Skeletal muscle cell (primary cell): ENCODE measurements at places on chromosomes 5 and 9.

- no peak for DNase-seq
Measured at GRCh38 chr5:120164986-120165385, 299.1 kb upstream of the PRR16 start.

GRCh38 chr5:657570-657969 lies 35.6 kb downstream of the TPPP start:
- peak; percentile 64 for DNase-seq

DNA sequence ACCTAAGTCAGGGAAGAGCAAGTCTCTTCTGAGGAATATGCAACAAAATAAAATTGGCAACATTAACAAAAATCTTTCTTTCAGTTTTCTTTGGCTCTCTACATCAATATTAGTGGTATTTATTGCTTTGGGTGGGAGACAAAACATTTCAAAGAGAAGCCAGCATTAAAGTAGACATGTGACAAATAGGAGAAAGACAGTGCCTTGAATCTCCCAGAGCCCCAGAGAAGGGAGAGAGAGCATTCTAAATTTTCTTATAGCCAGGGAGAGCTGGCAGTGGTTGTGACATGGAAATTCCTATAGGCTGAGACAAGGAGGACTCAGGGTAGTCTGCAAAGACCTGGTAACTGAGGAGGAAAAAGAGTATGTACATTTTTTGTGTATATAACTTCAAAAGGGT lies 79.4 kb upstream of the NREP start:
- no peak for DNase-seq

- no peak for DNase-seq
Measured at GRCh38 chr5:9951865-9952516, 297.7 kb downstream of the ATPSCKMT start.

DNA sequence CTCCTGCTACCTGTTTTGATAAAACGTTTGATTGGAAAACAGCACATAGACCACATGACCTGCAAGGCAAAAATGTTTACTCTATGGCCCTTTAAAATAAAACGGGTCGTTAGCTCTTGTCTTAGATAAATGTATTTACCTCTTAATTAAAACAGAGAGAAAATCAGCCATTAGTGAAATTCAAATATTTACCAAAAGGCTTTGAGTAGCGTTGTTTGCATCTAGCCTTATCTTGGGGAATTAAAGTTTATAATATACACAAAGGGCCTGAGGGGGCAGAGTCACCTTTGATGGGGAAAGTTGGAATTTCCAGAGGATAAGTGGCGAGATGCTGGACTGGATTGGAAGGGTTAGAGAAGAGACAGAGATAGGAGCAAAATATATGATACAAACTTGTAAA lies 111.3 kb downstream of the FBXO4 start:
- no peak for DNase-seq

DNA sequence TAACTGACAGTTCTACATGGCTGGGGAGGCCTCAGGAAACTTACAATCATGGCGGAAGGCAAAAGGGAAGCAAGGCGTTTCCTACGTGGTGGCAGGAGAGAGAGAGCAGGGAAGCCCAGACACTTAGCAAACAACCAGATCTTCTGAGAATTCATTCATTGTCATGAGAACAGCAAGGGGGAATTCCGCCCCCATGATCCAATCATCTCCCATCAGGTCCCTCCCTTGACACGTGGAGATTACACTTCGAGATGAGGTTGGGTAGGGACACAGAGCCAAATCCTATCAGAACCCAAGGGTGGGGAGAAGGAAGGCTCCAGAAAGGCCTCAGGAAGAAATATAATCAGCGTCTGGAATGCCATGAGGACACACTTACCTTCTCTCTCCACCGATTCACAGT lies 34.3 kb downstream of the KIF4B start:
- DNase-seq = no peak

DNA sequence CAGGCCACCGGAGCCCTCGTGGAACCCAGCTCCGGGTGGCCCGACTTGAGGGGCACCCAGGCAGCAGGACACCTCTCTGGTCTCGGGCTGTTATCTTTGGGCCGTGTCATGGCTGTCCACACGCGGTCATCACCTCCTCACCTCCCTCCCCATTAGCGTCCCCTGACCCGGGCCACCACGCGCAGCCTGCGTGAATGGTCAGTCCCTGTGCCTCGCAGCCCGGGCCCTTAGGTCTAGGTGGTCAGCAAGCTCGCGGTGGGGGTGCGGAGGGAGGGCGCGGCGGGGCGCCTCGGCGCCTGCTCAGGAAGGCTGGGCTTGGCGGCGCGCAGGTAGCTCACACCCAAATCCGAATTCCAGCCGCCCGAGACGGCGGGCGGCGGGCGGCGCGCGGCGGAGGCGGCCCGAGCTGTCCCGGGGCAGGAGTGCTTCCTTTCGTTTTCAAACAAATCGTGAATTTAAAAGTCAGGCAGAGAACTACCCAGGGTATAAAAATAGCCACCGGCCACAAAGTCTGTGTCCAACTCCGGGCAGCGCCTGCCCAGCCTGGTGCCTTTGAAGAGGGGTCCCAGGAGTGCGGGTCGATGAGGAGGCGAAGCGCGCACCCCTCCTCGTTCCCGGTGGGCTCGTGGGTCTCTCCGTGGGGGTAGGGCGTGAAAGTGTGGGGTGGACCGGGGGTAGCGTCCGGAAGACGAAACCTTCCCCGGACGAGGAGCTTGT lies 1.0 kb upstream of the RXRA start:
- DNase-seq = no peak

DNA sequence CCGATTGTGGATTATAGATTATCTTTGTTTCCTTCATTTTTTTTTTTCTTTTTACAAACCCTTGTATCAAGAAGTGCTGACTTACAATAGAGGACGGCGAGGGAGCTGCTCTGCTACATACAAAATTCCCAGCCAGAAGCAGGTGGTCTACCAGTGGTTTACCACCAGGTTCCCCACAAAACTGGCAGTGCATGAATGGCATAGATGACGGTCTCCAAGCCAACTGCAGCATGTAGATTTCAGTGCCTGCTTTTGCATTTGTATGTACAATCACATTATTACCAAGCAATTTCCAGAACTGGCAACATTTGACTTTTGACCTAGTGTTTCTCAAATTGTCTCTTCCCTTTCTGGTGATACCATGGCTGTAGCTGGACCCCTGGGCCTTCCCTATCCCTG lies 84.0 kb downstream of the ACER2 start:
- no peak for DNase-seq

DNA sequence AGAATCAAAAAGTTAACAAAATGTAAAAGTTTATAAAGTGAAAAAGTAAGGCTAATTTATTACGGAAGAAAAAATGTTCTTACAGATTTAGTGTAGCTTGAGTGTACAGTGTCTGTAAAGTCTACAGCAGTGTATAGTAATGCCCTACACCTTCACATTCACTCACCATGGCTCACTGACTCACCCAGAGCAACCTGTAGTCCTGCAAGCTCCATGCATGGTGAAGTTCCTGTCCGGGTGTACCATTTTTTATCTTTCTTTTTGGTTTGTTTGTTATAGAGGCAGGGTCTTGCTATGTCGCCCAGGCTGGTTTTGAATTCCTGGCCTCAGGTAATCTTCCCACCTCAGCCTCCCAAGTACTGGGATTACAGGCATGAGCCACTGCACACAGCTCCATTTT lies 93.6 kb downstream of the MED27 start:
- no peak for DNase-seq

DNA sequence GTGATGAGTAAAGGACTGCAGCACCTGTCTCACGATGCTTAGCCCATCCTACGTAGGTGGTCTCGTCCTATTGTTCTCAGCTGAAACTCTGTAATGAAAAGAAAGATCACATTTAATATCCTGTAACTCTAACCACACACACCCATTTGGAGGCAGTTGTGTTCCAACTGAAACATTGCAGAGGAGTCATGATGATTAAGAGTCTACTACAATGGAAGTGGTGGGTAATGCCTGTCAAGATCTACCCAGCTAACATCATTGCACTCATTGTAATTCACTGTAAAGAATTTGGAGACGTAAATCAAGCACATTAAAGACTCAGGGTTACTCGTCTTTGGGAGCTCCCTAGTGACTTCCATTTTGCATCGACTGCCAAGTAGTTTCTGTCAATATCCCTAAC lies 106.0 kb upstream of the PTPN3 start:
- DNase-seq = no peak

DNA sequence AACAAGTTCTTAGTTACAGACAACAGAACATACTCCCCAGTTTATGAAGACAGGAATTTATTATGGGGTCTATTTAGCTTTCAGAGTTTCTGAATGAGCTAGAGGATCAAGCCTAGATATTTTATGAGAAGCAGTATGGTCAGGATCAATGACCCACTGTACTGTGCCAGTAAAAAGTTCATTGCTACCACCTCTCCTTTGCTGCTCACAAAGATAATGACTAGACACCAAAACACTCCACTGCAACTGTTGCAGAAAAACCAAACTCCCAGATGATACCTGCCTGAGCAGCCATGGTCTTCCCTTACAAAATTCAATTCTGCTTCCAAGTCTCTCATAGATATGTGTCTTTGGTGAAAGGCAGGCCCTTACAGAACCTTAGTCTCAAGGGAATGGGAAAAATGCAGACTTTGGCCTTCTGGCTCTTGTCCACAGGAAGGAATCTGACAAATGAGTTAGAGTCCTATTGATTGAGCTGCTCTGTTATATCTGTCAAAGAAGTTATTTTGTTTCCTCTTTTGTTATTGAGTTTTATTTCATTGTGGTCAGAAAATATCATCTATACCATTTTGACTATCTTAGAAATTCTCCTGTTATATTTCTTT lies 74.7 kb upstream of the RASGRF2 start:
- no peak for DNase-seq

DNA sequence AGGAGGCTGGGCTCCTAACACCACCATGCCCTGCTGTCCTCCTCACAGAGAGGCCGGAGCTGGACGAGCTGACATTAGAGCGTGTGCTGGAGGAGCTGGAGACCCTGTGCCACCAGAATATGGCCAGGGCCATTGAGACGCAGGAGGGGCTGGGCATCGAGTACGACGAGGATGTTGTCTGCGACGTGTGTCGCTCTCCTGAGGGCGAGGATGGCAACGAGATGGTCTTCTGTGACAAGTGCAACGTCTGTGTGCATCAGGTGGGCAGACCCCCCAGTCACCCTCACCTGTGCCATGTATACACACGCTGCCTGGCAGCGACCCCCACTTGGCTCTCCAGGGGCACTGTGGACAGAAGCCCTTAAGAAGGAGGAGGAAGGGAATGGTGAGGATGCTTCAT lies 35.2 kb downstream of the JADE2 start:
- no peak for DNase-seq

DNA sequence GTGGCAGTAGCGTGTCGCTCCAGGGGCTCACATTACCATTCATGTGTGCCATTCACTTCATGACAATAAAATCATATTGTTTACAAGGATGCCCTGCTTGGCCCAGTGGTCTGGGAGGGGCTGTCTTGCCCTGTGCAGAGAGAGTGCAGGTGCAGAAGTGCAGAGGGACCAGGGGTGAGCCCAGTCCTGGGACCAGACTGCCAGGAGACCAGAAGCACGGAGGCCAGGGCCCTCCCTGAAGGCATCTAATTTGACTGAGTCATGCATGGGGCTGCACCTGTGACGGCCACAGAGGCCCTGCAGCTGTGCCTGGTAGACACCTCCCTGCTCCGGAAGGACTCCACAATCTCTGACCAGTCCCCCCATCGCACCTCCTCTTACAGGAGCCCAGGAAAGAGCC lies 164.4 kb upstream of the FOXD4L5 start:
- DNase-seq = no peak

- DNase-seq = no peak
Measured at GRCh38 chr9:9275601-9276000, 1337.2 kb downstream of the PTPRD start.

- no peak for DNase-seq
Measured at GRCh38 chr9:76891874-76892273, 14.0 kb downstream of the PRUNE2 start.

DNA sequence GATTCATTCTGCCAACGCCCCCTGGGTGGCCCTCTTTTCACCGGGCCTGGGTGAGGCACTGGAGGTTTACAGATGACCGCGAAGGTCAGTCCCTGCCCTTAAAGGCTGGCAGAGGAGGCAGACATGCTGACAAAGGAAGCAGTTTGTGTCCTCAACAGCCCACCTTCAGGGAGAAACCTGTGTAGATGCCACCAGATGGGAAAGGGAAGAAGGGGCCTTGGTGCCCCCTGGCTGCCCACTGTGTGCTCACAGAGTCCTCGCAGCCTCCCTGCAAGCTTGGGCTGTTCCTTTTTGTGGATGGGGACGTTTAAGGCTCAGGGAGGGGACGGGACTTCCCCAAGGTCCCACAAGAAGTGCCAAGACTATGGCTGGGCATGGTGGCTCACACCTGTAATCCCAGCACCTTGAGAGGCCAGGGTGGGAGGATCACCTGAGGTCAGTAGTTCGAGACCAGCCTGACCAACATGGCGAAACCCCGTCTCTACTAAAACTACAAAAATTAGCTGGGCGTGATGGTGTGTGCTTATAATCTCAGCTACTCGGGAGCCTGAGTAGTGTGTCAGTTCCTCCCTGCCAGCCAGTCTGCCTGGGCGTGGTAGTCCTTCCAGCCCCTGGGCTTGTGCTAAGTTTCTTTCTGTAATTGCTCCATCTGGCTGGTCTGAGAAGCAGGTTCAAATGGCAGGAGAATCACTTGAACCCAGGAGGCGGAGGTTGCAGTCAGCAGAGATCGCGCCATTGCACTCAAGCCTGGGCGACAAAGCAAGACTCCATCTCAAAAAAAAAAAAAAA lies 36.2 kb downstream of the NEK6 start:
- DNase-seq = no peak

GRCh38 chr9:112378328-112379176 lies 1.4 kb upstream of the HSDL2 start:
- DNase-seq = no peak

DNA sequence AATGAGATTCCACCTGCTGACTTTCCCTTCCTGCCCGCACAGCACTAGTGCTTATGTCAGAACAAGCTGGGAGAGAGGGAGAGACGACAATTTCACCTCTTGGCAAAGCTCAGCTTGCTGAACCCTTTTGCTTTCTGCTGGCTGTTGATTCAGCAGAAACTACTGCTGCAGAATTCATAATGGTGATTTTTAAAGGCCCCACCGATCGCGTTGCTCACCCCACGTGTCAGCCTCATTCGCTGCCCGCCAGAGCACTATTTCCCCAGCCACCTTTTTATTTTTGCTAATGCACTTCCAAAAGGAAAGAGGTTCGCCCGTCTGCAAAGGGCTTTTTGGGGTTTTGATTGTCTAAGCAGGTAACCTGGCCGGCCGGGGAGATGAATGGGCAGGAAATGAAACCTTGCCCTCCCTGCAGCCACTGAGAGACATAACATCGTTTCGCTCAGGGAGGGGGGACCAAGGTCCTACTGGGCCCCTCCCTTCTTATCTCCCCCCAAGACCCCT lies 1.3 kb downstream of the PPP2R2B start:
- DNase-seq = no peak
